ENCODE measurements at places on chromosomes 1 and 21.

DNA sequence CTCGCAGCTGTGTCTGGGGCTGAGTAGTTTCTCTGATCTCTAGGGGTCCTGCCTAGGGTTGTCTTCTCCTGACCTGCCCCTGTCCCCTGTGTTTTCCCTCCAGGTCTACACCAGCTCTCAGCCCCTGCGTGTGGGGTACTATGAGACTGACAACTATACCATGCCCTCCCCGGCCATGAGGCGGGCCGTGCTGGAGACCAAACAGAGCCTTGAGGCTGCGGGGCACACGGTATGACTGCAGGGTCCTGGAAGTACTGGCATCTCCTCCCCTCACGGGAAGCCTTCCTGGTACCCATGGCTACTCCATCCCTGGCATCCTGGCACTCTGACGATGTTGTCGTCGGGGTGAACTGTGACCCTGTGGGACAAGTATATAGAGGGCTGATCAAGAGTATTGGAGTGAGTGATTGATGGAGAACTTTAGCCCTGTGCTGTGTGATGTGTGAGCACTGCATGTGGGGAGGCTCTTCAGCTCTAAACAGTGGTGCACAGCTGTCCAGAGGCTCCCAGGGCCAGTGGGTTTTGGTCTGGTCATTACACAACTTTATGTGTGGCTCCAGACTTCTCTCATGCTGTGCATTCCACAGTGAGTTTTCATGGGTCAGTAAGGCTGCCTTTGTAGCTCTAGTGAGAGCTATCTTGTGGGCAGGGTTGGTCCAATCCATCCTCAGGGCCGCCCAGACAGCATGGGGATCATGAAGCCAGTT lies 14.4 kb downstream of the FAAH start:
- no peak for DNase-seq

- DNase-seq: no peak
Measured at GRCh38 chr1:172966844-172967540, 83.7 kb downstream of the TNFSF18 start.

DNA sequence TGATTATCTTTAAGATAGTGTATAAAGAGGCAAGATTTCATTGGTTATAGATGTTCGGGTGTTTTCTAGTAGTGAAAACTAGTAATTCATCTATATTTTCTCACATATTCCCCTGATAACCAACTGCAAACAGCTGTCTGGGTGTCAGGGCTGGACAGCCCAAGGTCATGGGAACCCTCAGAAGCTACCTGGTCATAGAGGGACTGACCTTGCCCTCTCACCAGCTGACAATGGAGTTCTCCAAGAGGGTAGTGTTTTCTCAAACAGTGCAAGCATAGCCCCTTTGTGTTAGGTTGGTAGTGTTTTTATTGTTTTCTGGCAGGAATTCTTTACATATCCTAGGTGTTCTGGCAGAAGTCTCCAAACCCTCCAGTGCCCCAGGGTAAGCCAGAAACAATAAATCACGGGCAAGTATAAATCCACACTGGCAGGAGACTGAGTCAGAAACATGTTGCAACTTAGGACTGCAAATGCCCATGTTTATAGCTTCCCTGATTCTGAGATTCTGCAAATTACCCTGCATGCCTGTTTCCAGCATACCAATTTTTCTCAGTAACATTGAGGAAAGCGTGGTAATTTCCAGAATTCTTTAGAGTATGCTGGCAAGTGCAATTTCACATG lies 82.8 kb upstream of the ATP1A1 start:
- no peak for DNase-seq

GRCh38 chr21:31670070-31670469 lies 10.6 kb downstream of the SOD1 start:
- DNase-seq: no peak

- DNase-seq: no peak
Measured at GRCh38 chr21:36790616-36791015, 91.7 kb downstream of the SIM2 start.

DNA sequence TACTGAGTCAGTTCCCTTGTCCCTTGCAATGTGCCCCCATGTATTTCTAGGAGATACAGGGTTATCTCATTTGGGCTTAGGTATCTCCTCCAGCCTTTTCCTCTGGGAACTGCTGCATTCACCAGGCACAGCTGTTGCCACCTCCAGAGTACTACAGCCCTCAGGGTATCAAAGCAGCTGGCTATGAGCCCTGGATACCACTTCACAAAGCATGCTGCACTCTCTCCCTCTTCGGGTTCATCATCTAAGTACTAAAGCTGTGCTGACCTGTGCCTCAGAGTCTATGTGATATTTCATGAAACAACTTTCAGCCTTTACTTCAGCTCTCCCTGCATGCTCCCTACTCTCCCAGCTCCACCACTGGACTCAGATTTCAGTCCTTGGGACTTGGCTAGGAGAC lies 62.3 kb downstream of the CCDC185 start:
- DNase-seq: no peak

DNA sequence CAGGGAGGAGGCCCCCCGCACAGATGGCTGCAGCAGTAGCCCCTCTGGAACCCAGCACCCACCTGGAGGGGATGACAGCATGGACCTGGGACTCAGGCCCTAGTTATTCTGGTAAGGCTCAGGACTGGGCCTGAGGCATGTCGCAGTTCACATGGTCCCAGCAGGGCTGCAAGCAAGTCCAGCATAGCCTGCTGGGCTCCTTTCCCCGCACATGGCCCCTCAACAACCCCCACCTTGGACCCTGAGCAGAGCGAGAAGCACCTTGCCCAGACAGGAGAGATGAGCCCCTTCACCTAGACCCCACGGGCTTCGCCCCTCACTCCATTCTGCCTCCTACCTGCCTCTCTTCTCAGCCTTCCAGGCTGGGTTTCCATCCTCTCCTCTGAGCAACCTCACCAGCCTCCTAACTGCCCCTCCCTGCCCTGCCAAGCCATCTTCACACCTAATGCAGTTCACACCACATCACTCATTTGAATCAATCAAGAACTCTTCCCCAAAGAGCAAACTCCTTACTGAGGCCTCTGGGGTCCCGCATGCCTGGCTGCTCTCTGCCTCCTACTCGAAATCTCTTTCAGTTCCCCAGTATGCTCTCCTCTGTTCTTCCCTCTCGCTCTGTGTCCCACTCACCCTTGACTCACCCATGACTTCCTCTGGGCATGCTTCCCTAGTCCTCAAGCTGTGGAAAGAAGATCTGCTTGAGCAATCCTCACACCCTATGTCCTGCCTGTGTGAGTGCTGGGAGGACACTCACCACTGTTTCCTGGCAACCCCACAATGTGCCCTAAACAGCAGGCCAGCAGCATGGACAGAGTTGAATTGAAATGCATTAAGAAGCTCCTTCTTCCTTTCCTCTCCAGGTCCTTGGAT lies 9.4 kb upstream of the THEMIS2 start:
- no peak for DNase-seq

GRCh38 chr1:161956097-161956496 lies 67.6 kb downstream of the OLFML2B start:
- no peak for DNase-seq

- DNase-seq: no peak
Measured at GRCh38 chr1:245578771-245579170, 424.0 kb downstream of the KIF26B start.

DNA sequence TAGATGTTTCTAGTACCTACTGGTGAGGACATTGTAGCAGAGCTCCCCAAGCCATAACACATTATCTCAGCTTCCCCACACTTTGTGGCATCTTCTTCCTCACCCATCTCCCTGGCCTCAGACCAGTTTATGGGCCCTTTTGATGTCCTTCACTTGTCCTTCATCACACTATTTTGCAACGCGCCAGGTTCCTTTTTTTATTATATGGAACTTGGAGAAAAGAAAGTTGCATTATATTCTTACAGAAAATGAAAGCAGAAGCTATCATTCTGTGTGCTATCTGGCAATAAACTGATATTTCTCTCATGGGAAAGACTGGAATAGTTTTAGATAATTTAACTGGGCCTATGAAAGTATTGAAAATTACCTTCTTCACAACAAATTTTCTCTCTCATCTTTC lies 196.9 kb upstream of the ETV3 start:
- no peak for DNase-seq

DNA sequence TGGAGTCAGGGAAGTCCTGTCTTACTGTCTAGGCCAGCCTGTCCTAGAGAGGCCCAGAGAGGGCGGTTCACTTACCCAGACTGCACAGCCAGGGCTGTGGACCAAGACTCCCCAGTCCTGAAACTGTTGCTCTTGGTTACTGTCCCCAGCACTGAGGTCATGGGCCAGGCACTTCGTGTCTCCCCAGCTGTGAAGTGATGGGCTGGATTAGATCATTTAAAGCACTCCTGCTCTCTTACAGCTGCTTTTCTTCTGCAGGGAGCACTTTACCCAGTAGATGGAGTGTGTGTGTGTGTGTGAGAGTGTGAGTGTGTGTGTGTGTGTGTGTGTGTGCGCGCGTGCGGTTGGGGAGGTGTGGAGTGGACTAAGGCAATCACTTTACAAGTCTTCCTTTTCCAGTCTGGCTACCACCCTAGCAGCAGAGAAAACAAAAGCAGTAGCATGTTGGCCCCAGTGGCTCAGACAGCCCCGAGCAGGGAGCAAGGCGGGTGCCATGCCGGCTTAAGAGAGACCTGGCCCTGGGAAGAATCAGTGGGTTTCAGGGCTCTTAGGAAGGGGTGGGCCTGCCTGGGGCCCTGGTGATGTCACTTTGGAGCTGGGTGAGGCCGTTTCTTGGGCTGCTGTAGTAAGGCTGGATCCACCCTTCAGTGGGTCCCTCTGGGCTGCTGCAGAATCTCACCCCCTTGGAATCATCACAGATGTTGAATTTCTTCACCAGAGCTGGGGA lies 2.4 kb downstream of the SPSB1 start:
- no peak for DNase-seq

DNA sequence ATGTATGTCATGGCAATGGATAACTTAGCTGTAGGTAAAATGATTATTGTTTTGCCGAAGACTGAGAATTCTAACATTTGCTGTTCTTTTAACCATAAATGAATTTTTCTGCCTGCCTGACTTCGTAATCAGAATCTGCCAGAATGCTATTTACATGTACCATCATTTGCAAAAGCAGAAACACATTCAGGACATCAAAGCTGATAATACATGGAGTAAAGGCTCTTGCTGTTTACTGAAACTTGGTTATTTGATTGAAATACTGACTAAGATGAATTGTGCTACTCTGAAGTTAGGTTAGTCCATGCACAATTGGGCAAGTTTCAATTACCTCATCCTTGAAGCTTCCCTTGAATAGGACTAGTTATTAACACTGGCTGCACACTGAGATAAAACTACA lies 293.8 kb downstream of the PLA2G4A start:
- no peak for DNase-seq

DNA sequence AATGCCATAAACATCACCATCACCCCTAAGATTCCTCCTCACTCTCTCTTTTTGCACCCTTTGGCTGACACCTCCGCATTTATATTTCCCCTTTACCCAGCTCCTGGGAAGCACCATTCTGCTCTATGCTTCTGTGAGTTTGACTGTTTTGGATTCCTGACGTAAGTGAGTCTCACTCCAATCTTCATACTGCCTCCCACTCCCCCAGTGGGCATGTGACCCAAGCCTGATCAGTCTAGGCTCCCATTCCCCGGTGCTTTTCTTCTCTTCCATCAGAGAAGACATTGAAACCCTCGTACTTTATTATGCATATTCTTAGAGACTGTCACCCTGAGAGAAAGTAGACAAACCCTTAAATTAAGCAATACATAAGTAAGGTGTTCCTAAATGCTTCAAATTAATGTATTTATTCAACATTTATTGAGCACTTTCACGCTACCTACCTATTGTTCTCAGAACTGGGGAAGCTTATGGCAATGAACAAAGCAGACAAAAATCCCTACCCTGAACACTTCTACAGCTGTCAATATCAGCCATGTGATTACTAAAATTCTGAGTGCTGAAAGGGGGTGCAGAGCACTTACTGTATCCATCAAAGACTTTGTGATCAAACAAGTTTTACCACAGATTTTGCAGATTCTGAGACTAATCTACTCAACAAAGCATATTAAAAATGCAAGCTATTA lies 43.4 kb upstream of the DIPK1A start:
- no peak for DNase-seq

DNA sequence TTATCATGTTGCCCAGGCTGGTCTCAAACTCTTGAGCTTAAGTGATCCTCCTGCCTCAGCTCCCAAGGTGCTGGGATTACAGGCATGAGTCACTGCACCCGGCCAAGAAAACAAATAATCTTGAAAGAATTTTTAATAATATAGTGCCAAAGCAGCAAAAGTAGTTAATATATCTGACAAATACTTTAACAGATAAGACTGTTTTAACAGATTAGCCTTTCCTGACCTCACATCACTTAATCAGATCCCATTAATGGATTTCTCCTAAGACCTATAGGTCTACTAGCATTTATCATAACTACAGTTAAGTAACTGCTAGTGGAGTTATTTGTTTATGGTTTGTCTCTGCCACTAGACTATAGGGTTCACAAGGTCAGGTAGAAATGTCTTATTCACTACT lies 61.1 kb upstream of the HP1BP3 start:
- no peak for DNase-seq

- DNase-seq: no peak
Measured at GRCh38 chr1:53321366-53321765, 6.5 kb downstream of the LRP8 start.

DNA sequence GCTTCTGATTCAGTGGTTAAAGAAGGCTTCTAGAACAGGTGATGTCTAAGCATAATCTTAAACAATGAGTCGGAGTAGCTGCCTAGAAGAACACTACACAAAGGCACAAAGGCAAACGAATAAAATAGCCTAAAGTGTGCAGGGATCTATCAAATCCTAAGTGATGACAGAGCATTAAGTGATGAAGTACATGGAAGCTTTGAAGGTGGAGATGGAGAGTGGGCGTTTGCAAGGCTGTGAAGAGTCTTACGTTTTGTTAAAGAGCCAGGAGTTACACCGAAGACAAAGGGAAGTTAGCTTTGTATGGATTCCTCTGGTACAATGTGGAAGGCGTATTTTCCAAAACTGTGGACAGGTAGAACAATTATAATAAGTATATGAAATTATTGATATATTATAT lies 270.6 kb downstream of the NEGR1 start:
- DNase-seq: no peak

- no peak for DNase-seq
Measured at GRCh38 chr1:186286615-186287315, 88.3 kb downstream of the TPR start.

DNA sequence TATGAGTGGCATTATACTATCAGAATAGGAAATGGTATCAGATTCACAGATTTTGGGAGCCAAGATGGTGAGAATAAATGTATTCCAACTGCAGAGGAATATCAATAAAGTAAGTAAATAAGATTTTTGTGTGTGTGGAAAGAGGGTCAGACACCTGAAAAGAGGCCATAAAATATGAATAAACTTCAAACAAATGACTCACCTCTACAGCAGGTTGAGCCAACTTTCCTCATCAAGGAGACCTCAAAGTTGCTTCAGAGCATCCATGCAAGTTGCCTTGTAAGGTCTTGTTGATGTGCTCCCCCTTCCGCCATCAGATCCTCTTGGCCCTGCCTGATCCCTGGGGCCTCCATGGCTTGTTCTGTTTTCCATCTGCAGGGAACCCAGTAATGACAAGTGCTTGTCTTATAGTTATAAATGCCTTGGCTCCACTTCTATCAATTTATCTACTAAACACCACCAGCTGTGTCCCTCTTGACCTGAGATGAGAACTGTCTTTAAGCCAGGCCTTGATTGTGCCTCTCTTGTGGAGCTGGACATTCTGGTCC lies 775.6 kb downstream of the LTN1 start:
- no peak for DNase-seq

Measured in stimulated activated CD4-positive, alpha-beta T cell treated with anti-CD3 and anti-CD28 coated beads, Interleukin-4, amount 100 ng/mL, for 48 hours (primary cell).